B cell (primary cell): ENCODE measurements at places on chromosomes 2 and 18. TPM values are rescaled to one million over a fixed set of nuclear protein-coding genes. Genes with fewer than 3 reads are reported as not detected.

The GATA6 gene
- total RNA-seq = not detected in 2 replicates

The RPS27A gene
- total RNA-seq = 1,561 and 1,678 TPM in 2 replicates

The MAP3K19 gene
- total RNA-seq = not detected in 2 replicates

The GLI2 gene
- not detected in 2 replicates for total RNA-seq

The PRKCE gene
- 271 and 290 TPM in 2 replicates for total RNA-seq

- no peak for DNase-seq
These were observed 217.1 kb downstream of the AGAP1 start for GRCh38 chr2:235710933-235711332.

DNA sequence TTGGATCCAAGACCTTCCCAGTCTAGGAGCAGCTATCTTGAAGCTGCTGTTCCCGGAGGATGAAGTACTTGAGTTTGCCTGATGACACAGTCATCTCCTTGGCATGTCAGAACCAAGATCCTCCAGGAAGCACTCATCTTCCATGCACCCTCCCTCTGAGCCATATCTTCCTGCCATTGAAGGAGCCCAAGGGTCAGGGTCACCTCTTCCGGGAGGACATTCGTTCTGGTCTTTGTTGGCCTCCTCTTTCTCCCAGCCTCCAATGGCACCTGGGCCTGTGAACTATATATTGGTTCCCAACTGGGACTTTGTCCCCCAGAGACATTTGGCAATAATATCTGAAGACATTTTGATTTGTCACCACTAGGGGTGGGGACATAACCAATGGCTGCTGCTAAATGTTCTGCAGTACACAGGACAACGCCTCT lies 4.2 kb upstream of the MYO7B start:
- DNase-seq = no peak

- DNase-seq = no peak
These were observed 45.0 kb downstream of the SLC4A3 start for GRCh38 chr2:219672406-219672805.

DNA sequence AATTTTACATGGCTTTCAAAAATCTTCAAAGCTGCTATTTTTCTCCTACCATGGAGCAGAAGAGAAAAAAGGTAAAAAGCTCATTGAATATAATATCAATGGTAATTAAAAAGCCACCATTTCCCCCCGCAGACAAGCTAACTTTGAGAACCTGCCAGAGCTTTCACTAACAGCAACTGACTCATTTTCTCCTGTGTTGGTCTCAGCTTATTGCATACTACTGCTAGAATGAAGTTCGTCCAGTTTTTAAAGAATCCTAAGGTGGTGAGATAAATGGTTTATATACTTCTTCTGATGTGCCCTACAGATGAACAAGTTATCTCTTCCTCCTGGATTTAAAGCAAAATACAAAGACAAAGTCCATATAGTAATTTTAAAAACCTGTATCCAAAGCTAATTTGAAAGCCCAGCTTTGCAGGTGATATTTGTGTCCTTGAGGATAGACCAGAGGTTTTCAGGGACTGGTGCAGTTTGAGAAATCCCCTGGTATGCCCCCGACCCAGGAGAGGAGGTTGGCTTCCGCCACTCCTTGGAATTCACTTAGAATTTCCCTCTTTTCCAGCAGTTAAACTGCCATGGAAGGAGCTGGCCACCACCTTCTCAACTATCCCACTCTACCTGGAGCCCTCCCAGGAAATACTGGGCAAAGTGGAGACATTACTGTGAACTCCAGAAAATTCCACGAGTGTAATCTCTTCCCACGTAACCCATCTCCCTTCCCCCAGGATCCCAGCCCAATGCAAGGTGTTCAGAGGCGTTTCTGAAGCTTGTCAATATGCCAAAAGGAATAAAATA lies 17.5 kb downstream of the YPEL5 start:
- no peak for DNase-seq

DNA sequence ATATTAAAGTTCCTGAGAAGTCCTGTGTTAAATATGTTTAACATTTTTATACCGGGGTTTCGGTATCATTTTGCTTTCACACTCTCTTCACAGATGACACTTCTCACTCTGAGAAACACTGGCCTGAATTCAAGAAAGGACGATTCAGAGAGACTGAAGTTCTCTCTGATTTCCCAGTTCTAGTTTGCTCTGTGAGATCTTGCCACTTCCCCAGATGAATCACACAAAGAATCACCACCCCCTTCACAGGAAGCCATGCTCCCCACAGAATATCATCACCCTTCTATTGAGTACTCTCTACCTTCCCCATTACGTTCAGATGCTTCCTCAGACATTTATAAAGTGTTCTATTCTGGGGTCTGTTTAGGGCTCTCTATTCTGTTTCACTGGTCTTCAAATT lies 16.1 kb upstream of the CD207 start:
- no peak for DNase-seq

DNA sequence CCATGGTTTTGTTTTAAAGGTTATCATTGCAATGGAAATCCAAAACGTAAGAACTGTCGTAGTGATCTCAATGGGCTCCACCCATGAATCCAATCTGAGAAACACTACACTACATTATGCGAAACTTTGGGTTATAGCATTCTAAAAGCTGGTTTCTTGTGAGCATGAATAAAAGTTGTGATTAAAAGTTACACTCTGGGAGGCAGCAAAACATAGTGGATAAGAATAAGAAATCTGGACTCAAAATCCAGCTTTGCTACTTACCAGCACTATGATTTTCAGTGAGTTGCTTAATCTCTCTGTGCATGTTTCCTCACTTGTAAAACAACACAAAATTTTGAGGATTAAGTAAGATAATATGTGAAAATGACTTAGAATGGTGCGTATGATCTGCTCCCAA lies 25.7 kb upstream of the THOC1 start:
- DNase-seq = no peak

GRCh38 chr2:45121236-45121927 lies 112.1 kb upstream of the SIX2 start:
- DNase-seq = no peak
